ENCODE measurements at places on chromosomes 2 and 18.
A peak's percentile ranks its signal among the peaks of the same experiment; 100 is the strongest.

DNA sequence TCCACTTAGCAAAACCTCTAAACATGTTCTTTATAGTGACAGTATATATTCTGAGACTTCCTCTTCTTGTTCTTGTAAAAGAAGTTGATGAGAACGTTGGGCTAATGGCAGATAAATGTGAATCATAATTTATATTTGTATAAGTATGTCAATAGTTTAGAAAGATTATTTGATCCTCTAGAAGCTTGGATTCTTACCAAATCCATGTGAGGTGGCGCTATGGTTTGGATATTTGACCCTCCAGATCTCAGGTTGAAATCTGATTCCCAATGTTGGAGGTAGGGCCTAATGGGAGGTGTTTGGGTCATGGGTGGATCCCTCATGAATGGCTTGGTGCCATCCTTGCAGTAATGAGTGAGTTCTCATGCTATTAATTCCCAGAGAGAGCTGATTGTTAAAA lies 29.8 kb upstream of the SCN1A start:
- no peak for DNase-seq

GRCh38 chr18:36829362-36830157 lies 633 bp downstream of the KIAA1328 start:
- DNase-seq, result peak; percentile 70

DNA sequence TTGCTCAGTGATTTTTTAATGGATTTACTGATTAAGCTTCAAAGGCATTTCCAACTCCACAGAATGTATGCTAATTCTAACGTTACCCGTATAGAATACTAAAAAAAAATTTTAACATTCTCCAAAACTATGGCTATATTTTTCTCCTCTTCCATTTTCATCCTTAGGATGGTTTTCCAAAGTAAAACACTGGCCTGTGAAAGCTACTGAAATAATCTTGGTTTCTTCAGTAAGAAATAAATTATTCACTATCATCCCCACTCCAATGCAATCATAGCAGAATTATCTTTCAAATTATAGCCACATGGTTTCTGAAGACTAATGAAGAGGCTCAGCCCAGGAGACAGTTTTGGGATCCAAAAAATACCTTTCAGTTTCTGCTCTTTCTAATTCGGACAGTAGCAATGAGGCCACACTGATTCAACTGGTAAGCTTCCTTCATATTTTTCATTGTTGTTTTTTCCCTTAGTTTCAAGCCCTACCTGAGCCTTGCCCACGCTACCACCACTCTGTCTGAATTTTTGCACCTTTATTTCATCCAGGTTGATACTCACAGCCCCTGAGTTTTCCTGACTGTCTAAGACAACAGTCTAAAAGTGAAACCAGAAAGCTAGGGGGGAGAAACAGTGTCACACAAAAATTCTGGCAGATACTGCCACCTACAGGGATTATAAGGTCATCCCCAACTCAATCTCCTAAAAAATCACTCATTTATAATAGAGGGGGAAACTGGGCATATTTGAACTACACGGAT lies 887.9 kb downstream of the NRXN1 start:
- DNase-seq, result peak; percentile 70

- DNase-seq, result no peak
Measured at GRCh38 chr2:83630351-83630750, 828.7 kb downstream of the SUCLG1 start.

DNA sequence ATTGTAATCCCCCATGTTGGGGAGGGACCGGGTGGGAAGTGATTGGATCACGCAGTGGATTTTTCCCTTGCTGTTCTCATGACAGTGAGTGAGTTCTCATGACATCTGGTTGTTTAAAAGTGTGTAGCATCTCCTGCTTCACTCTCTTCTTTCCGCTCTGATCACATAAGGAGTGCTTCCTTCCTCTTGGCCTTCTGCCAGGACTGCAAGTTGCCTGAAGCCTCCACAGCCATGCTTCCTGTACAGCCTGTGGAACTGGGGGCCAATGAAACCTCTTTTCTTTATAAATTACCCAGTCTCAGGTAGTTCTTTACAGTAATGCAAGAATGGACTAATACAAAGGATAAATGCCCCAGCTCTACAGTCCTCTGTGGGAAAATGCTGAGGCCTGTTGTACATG lies 437.5 kb upstream of the NXPH2 start:
- no peak for DNase-seq
